COLO829 (cell line): ENCODE measurements at places on chromosomes 5 and 9.

DNA sequence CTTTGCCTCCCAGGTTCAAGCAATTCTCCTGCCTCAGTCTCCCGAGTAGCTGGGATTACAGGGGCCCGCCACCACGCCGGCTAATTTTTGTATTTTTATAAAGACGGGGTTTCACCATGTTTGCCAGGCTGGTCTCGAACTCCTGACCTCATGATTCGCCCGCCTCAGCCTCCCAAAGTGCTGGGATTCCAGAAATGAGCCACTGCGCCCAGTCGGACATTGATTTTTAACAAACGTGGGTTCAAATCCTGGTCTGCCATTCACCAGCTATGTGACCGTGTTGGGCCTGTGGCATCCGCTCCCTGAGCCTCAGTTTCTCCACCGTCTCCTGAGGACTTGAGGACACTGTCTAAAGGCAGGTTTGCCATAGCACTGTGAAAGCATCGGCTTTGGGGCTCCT lies 41.8 kb upstream of the NEK6 start:
- no peak for DNase-seq

GRCh38 chr5:82023644-82024043 lies 51.8 kb downstream of the ATG10 start:
- DNase-seq: no peak

DNA sequence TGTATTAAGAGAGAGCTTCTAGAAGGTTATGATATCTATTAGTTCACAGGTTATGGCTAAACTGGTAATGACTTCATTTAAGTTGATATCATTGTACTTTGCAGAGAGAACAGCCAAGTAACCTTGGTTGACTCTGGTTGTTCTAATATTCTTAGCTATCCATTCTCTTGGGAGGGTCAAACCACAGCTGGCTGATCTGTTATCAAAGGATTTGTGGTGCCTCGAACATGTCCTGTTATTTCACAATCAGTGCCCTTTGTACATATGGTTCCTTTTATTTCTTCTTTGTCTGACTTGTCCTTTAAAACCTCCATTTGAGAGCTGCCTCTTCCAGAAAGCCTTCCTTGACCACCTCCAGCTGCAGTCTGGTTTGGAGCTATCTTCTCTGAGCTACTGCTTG lies 61.7 kb downstream of the PDE8B start:
- no peak for DNase-seq

- no peak for DNase-seq
Measured at GRCh38 chr5:155274484-155274883, 260.9 kb downstream of the KIF4B start.

DNA sequence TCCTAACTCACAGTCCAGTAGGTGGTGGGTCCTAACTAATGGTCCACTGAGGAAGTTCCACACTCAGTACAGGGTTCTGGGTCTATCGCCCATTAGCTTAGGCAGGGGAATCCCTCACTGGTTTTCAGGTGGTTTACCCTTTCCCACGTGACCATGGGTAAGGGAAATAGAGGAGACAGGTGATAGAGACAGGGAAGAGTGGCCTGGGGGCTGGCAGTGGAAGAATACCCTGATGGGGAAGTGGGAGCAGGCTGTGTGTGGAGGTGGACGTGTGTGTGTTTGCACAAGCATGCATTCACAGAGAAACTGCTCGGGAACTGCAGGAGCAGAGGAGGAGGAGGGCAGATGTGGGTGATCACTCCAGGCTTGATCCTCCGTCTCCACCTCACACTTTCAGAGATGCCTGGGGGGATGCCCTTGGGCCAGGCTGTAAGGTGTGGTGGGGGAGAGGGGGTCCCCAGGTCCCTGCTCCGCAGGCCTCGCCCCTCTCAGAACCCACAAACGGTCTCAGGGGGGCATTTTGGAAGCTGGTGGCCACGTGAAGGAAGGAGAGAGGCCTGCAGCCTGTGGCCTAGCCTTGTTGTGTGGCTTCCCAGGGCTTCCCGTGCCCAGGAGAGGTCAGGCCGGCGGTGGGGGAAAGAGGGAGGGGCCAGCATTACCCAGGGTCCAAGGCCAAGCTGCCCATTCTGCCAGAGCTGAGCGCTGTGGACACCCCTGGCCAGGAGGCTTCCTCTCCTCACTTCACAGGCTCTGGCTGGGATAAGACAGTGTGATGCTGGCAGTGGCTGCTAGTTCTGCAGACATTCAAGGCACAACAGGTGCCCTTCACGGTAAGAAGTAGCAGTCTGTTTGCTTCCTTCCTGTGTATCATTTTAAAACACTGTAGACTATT lies 80.0 kb downstream of the OTULIN start:
- no peak for DNase-seq

DNA sequence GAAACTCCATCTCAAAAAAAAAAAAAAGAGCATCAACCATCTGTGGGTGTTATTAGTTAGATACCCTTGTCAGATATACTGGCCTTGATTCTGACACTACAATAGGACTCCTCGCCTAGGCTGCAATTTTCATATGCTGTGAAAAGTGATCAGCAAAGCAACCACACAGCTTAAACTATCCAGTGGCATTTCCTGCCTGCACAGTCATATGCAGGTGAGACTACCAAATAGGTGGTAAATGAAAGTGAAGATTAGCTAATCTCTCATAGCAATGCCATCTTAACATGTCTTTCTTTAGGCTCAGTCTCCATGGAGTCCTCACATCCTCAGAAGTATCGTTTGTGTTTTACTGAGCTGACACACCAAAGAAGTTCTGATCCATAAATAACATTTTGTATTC lies 40.8 kb downstream of the GRAMD2B start:
- DNase-seq: no peak

GRCh38 chr5:178116143-178116885 lies 3.0 kb downstream of the N4BP3 start:
- DNase-seq: no peak

DNA sequence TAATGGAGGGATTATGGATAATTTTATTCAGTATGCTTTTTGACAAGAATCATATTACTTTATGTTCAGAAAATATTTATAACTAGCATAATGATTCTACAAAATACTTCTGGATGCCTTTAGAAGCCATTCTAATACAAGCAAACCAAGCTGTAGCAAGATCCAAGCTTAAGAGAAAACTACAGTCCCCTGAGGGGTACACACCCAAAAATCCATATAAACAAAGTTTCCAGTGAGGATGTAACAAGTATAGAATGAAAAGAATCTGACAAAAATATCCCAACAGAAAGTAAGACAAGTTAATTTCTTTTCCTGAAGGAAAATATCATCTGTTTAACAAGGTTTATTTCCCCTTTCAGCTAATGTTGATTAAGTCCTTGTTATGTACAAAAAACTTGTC lies 53.9 kb downstream of the MLLT3 start:
- DNase-seq: no peak

GRCh38 chr9:27566118-27566517 lies 7.2 kb downstream of the C9orf72 start:
- DNase-seq: no peak

DNA sequence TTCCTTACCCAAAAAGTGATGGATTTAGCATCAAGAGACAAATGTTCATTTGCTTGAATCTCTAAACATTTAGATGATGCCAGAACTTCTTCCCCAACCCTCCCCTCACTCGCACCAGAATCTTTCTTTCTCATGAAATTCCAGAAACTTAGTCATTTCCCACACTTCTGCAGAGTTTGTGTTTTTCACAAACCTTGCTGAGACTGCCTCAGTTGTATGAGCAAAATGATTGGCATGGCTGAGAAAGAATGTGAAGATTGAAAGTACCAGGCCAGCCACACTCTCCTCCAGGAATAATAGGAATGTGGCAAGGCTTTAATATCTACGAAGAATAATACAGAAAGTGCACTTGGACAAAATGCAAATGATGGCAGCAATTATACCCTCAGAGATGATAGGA lies 428.3 kb upstream of the CDH6 start:
- no peak for DNase-seq

- DNase-seq: no peak
Measured at GRCh38 chr5:10460252-10460906, 18.7 kb downstream of the ROPN1L start.

DNA sequence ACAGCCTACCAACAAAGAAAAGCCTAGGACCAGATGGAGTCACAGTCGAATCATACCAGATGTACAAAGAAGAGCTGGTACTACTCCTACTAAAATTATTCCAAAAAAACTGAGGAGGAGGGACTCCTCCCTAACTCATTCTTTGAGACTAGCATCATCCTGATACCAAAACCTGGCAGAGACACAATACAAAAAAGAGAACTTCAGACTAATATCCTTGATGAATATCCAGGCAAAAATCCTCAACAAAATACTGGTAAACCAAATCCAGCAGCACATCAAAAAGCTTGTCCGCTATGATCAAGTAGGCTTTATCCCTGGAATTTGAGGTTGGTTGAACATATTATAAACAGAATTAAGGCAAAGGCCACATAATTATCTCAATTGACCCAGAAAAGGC lies 900.4 kb upstream of the ARRDC3 start:
- DNase-seq: no peak

- no peak for DNase-seq
Measured at GRCh38 chr5:134534058-134534725, 8.7 kb downstream of the JADE2 start.

DNA sequence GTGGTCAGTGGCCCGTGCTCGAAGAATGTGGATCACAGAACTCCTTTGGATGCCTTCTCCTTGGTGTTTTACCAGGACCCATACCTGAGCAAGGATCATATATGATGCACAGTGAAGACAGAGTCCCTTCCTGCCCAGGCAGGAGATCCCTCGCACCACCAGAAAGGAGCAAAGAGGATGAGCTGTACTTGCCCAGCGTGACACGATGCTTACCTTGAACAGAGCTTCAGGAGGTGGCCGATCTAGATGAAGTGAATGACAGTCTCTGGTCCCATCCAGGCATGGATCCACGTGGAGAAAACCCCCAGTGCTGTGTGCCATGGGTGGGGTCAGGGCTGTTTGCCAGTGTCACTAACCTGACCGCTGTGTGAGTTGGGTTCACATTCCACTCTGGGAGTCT lies 455.4 kb downstream of the GADD45G start:
- DNase-seq: no peak

- DNase-seq: no peak
Measured at GRCh38 chr9:12915366-12915954, 140.6 kb downstream of the LURAP1L start.

- DNase-seq: no peak
Measured at GRCh38 chr5:178555771-178556211, 34.4 kb downstream of the COL23A1 start.

DNA sequence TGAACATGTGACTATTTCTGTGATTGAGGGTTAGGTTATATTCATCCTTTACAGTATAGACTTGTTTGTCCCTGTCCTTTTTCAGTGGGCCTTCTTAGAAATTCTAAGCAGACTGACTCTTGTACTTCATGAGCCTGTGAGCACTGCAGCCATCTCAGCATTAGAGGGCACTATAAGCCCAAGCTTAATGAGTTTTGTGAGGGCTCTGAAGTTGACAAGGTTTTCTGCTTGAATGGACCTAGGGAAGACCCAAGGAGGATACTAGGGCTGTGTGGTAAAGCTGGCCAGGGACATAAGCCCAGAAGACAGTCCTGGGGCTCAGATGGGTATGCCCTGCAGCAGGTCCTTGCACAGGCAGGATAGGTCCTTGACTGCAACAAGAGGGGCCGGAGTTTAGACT lies 126.5 kb downstream of the MRPS30 start:
- no peak for DNase-seq

DNA sequence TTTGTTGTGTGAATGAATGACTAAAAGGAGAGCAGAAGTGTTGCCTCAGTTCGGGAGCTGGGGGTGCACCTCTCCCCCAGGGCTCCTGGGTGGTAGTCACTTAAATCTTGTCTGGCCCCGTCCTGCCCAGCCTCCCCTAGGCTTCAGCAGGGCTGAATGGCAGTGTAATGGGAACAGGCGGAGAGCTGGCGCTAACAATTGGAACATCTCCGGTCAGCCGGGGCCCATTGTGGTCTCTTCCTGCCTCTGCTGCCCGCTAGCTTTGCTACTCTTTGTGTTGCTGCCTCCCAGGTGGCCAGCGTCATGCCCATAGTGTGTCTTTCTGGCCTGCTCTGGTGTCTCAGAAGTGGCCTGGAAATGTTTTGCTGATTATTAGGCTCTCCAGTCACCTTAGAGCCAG lies 62.3 kb downstream of the RGS3 start:
- no peak for DNase-seq

- DNase-seq: no peak
Measured at GRCh38 chr9:68522131-68522530, 18.6 kb downstream of the TMEM252 start.

DNA sequence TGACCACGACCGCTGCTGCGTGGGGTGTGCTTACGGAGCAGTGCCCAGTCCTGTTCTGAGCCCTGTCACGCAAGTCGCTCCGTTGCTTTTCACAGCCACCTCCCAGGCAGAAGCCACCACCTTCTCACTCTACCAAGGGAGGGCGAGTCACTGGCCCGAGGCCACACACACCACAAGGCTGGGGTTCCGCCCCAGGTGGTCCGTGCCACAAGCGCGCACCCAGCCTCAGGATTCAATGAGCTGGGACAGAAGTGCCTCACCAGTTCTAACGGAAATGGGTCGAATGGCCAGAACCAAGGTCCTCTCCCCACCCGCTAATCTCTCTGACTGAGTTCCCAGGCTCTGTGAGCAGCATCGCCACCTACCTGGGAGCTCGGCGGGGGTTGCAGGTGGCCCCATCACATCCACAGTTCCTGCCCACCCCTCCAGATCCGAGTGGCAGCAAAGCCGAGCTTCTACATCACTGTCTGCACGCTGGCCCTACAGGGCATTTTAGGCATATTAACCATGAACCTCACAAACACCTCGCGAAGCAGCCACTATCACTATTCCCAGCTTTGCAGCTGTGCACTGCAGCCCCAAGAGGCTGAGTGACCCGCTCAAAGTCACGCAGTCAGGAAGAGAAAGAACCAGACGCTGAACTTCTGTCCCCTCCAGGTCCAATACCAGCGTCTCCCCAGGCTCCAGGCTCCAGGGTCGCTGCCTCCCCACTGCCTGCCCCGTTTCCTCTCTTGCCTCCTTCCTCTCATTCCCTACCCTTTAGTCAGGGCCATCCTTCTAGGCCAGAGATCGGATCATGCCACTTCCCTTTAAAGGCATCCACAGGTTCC lies 92.1 kb upstream of the PHYKPL start:
- no peak for DNase-seq

DNA sequence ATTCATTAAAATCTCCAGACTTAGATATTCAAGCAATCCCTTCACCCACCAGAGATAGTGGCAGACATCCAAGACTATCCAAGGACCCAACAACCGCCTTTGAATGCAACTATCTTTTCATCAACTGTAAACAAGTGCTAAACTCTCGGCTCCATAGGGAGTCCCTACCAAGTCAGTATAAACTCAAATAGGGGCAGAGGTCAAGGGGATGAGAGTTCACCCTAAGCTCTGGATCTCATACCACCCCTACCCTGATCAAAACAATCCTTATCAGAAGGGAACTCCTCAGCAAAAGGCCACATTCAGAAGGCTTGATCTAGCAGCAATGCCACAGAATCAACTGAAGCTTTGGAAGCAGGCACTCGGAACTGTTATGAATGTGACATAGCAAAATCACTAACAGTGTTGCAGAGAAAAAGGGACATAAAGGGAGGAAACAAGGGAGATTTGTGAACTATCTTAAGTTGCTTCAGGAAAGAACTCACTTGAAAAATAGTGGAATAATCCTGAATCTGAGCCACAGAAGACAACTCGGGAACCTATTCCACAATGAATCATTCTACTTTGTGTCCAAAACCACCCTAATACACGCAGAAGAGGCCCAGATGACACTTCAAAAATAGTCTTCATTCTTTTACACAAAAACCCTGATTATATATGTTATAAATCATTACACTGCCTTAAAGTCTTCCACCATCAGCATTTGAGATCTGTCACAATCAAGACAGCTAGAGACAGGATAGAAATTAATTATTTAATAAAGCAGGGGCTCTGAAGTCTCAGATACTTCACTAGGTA lies 49.8 kb downstream of the NR6A1 start:
- DNase-seq: no peak

GRCh38 chr5:80935811-80936385 lies 24.3 kb upstream of the RASGRF2 start:
- no peak for DNase-seq

GRCh38 chr9:101664453-101664852 lies 69.7 kb upstream of the PPP3R2 start:
- DNase-seq: no peak
